Effector memory CD8-positive, alpha-beta T cell (primary cell): ENCODE measurements at places on chromosomes 7 and 10.
A peak's percentile ranks its signal among the peaks of the same experiment; 100 is the strongest.

GRCh38 chr10:92142512-92142911 lies 148.4 kb downstream of the CPEB3 start:
- no peaks in the 10 kb centered on the region for H3K27me3 ChIP-seq
- no peak overlapping the region for H3K27ac ChIP-seq

- H3K4me3 ChIP-seq, result no peak overlapping the region
- H3K27me3 ChIP-seq, result peaks cover 16% of the 10 kb centered on the region
- H3K27ac ChIP-seq, result no peak overlapping the region
- DNase-seq, result no peak
- no peaks in the 10 kb centered on the region for H3K4me1 ChIP-seq
Measured at GRCh38 chr10:45160271-45160670, 155.1 kb downstream of the OR13A1 start.

DNA sequence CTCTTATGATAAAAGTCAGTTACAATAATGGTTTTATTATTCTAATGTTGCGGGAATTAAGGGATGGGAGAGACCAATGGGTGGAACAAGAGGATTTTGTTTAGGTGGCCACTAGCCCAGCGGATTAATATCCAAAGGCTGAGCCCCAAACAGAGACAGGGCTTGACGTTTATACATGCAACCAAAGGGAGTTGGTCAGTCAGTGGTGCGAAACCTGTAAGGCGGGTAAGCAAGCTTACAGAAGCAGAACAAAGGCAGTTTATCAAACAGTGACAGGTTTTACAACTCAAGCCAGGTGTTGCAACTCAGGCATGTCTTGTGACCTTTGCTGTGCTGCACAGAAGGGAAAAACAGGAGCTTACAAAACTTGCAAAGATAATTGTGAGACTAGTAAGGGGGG lies 622.9 kb upstream of the MBL2 start:
- no peaks in the 10 kb centered on the region for H3K36me3 ChIP-seq
- no peak overlapping the region for H3K4me3 ChIP-seq
- DNase-seq, result no peak
- no peaks in the 10 kb centered on the region for H3K27me3 ChIP-seq
- H3K4me1 ChIP-seq, result no peaks in the 10 kb centered on the region

GRCh38 chr10:108064746-108065260 lies 900.3 kb upstream of the SORCS1 start:
- H3K4me1 ChIP-seq, result no peaks in the 10 kb centered on the region
- no peak for DNase-seq
- no peaks in the 10 kb centered on the region for H3K27me3 ChIP-seq
- H3K27ac ChIP-seq, result no peak overlapping the region

DNA sequence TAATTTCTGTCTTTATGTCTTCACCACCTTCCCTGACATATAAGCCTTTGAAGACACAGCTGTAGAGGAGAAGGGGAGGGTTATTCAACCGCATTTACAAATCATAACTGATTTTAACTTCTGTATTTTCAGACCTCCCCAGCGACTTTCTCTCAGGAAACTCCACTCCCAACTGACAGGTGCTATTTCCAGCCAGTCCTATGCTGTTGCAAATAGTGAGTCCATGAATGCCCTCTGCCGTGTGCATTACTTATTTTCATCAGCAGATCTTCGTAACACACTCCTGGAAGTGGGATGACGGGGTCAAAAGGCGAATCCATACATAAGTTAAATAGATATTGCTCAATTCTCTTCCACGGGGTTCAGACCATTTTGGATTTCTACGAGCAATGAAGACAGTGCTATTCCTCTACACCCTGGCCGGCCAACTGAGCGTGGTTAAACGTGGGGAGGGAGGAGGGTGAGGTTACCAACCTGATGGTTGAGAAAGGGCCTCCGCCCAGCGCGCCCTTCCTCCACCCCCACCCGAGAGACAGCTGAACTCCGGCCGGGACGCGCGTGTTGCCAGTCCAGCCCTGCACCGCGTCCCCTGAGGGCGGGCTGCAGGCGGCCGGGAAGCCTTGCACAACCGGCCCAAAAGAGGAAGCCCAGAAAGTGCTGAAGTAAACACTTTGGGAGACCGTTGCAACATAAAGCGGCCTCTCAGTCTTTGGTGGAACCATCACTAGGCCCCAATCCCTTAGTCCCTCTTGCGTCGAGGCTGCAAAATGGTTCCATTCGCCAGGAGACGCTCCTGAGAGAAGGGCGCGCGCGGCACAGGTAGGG lies at the start of gene APBB1IP:
Gene APBB1IP (plus strand): TSS at position 705 of the 825 bp plus-strand sequence. CDS start 53,986 bp downstream, outside the sequence.
- DNase-seq, result peak; percentile 28
- H3K36me3 ChIP-seq, result peaks cover 19% of the 10 kb centered on the region
- peaks cover 37% of the 10 kb centered on the region for H3K4me1 ChIP-seq
- no peaks in the 10 kb centered on the region for H3K27me3 ChIP-seq

- peaks cover 5% of the 10 kb centered on the region for H3K4me1 ChIP-seq
- no peaks in the 10 kb centered on the region for H3K27me3 ChIP-seq
- no peak overlapping the region for H3K4me3 ChIP-seq
- no peak overlapping the region for H3K27ac ChIP-seq
- peaks cover 5% of the 10 kb centered on the region for H3K36me3 ChIP-seq
Measured at GRCh38 chr7:103132995-103133688, 15.8 kb downstream of the NAPEPLD start.

DNA sequence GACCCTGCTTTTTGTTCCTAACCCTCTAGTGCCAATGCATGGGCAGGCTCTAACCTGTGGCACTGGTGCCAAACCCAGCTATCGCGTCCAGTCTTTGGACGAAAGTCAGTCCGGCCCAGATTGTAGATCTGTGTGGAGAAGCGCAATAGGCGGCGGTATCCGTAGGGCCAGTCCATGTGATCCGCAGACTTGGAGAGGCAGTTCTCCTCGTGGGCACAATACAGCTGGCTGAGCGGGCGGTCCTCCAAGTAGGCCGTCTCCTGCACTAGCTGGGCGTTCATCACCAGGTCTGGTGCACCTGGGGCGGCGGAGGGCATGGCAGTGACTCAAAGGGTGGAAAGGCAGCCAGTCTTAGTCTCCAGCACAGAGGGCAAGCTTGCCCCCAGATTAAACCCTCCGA lies 14.5 kb downstream of the LOXL4 start:
- H3K4me1 ChIP-seq, result no peaks in the 10 kb centered on the region
- H3K27me3 ChIP-seq, result no peaks in the 10 kb centered on the region
- DNase-seq, result no peak
- H3K4me3 ChIP-seq, result no peak overlapping the region
- no peak overlapping the region for H3K27ac ChIP-seq

- H3K4me1 ChIP-seq, result no peaks in the 10 kb centered on the region
- H3K27ac ChIP-seq, result no peak overlapping the region
- H3K4me3 ChIP-seq, result no peak overlapping the region
- no peaks in the 10 kb centered on the region for H3K36me3 ChIP-seq
- DNase-seq, result no peak
Measured at GRCh38 chr10:100792574-100792973, 47.2 kb downstream of the PAX2 start.

GRCh38 chr7:106858618-106859532 lies 6.2 kb upstream of the PIK3CG start:
- H3K27me3 ChIP-seq, result no peaks in the 10 kb centered on the region
- peak overlapping the region; percentile 70 for H3K27ac ChIP-seq
- H3K4me1 ChIP-seq, result peaks cover 51% of the 10 kb centered on the region
- no peaks in the 10 kb centered on the region for H3K36me3 ChIP-seq

DNA sequence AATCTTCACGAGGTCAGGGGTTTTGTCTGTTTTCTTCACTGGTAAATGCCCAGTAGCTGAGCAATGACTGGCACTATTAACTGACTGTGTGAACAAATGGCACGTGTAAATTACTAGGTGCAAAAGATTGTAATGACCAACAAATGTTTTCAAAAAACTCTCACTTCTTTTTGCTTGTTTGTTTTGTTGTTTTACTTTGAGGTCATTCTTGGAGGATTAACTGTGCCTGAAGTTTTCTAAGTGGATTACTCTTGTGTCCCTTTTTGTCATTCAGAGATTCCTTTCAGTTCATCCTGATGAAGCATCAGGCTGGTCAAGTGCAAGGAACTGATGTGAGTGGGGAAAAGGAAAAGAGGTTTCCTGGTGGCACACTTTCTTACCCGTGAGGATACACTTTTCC lies 74.4 kb upstream of the PPP1R3C start:
- no peaks in the 10 kb centered on the region for H3K4me1 ChIP-seq
- H3K4me3 ChIP-seq, result no peak overlapping the region
- no peaks in the 10 kb centered on the region for H3K36me3 ChIP-seq
- H3K27me3 ChIP-seq, result peaks cover 19% of the 10 kb centered on the region

DNA sequence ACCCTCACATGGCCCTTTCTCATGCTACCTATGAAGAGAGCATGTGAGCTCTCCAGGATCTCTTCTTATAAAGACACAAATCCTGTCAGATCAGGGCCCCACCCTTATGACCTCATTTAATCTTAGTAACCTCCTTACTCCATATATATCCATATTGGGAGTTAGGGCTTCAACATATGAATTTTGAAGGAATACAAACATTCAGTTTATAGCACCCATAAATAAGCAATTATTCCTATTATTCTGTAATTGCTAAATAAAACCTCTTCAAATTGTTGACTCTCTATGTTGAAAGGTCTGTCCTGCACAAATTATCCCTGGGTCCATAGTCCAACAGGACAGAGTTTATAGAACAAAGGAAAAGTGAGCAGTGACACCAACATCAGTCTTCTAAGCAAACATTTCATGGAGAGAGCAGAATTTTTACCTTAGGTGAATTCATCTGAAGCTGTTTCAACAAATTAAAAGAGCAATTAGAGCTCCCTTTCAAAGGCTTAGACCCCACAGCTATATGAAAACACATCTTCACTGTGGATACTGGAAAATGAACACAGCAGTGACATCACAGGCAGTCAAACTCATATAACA lies 12.2 kb downstream of the DOCK4 start:
- H3K36me3 ChIP-seq, result no peaks in the 10 kb centered on the region
- no peak overlapping the region for H3K4me3 ChIP-seq
- H3K27me3 ChIP-seq, result peaks cover 68% of the 10 kb centered on the region
- no peaks in the 10 kb centered on the region for H3K4me1 ChIP-seq

DNA sequence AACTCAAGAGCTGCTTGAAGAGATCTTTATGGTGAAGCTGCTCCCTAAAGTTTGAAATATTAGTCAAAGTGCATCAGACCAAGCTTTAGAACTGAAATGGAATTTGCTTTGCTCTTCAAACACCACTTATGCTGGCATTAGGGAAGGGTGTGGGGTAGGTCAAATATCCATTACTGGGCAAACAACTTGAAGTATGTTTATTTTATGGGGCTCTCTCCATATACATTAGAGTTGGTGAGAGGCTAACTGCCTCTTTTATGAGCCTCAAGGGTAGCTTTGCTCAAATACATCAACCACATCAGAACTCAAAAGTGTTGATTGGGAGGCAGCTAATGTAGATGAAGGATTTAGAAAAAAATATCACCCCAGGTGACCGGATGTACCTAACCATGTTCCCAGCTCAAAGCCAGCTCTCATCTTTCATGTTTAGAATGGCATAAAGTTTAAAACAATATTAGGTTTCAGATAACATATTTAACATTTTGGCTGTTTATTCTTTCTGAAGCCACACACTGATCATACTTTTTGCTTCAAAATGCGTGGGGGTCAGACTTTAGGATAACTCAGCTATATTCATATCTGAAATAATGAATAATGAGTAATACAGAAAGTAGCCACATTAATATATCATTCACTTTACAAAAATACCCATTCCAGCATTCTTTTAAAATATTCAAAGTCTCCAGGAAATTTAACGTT lies 318.6 kb downstream of the PTEN start:
- no peak for DNase-seq
- no peak overlapping the region for H3K27ac ChIP-seq
- H3K27me3 ChIP-seq, result no peaks in the 10 kb centered on the region
- H3K4me3 ChIP-seq, result no peak overlapping the region
- peaks cover 5% of the 10 kb centered on the region for H3K4me1 ChIP-seq
- H3K36me3 ChIP-seq, result no peaks in the 10 kb centered on the region

GRCh38 chr10:22317771-22318565 lies 1.8 kb downstream of the COMMD3 start:
- H3K36me3 ChIP-seq, result peaks cover 27% of the 10 kb centered on the region
- H3K27ac ChIP-seq, result no peak overlapping the region
- H3K4me3 ChIP-seq, result no peak overlapping the region
- DNase-seq, result no peak
- no peaks in the 10 kb centered on the region for H3K27me3 ChIP-seq

DNA sequence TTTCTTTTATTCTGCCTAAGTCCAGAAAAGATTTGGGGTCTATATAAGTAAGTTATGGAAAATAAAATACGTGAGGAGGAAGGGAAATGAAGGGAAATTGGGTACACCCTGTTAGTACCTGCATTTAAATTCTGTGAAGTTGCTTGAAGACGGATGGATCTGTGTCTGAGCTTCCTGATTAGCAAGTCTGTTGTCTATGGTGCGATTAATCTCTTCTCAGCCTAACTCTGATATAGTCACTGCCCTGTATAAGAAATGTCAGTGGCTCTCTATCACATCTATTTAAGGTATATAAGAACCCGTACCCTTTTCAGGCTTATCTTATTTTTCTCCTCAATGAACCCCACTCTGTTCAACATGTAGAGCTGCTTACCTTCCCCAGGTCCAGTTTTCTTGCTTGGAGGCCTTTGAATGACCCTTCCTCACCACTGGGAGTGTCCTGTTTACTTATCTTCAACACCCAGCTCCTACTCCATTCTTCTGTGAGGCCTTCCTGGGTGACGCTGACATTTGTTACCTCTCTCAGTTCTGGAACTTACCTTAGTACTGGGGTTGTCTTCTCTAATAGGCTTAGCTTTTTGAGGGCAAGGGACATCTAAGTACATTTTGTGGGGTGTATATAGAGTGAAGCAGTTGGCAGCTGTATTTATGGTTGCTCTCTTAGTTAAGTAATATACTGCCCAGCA lies 149.6 kb upstream of the PRPS1L1 start:
- no peak for DNase-seq
- no peaks in the 10 kb centered on the region for H3K36me3 ChIP-seq
- H3K4me3 ChIP-seq, result no peak overlapping the region
- no peaks in the 10 kb centered on the region for H3K27me3 ChIP-seq
- peaks cover 13% of the 10 kb centered on the region for H3K4me1 ChIP-seq

DNA sequence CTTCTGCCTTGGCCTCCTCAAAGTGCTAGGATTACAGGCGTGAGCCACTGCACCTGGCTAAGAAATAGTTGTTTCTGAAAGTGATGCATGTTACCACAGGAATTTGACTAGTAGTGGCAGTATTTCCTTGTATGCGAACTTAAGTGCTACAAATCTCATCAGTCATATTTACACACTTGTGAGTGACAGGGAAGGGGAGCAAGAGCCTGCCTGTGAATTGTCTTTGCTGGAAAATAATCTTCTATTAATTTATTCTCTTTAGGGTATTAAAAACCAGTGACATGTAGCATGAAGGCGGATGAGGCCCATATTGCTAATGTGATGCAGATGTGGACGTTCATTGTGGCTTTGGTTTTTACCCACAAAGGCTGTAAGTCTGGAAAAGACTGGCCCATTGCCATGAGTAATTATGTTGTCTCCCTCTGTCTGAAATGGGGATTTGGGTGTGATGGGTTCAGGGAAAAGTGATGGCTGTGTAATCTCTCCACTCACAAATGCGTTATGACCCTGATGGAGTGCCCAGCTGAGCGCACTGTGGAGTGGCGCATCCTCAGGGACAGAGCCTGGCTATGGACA lies 97.6 kb downstream of the CCNY start:
- H3K4me3 ChIP-seq, result no peak overlapping the region
- no peak overlapping the region for H3K27ac ChIP-seq
- peaks cover 47% of the 10 kb centered on the region for H3K4me1 ChIP-seq
- DNase-seq, result no peak
